Activated CD8-positive, alpha-beta memory T cell treated with anti-CD3 and anti-CD28 coated beads for 48 hours (primary cell): ENCODE measurements at places on chromosomes 11 and 22.

DNA sequence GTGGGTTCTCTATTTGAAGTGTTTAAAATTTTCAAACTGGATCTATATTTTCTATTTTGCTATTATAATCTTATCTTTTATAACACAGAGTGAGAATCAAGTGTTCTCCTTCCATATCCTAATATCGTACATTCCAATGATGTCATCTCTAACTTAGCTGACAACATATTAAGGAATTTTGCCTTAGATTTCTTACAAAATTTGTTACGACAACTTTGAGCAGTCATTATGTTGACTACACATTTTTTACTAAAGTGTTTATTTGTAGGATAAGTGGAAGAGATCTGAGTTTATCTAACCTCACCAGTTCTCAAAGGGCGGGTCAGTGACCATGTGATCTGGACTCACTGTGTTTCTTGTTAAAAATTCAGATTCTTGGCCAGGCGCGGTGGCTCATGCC, 12.7 kb downstream of the BTG4 start:
- DNase-seq: no peak

DNA sequence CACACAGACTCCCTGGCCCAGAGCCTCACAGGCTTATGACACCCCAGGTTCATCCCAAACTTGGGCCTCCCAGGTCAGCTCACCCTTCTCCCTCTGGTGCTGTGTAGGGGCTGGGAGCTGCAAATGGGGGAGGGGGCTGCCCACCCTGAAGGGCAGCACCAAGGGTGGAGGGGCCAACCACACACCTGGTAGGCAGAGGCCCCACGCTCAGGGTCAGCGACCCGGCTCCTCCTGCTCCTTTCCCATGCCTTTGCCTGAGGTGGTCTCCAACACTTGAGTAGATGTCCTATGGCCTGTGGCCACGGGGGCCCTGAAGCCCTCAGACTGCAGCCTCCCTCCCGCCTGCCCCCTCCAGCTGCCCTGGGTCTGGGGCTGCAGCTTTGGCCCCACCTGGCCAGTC, 3.4 kb downstream of the DGCR6 start:
- DNase-seq: no peak

DNA sequence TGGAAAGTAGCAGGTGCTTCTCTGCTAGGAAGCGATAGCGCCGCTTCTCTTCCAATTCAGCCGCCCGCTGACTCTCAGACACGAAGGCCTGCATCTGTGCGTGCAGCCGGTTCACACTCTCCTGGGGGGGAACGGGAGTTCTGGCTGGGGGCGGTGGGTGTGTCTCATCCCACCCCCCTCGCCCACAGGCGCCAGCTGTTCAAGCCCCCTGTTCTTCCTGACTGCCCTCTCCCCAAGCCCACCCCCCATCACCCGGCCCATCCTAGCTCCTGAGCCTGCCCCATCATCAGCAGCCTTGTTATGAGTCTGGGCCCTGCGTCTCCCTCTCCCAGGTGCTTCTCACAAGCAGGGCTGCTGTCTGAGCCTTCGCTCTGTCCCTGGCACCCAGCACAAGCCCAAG, 13.1 kb upstream of the SLC16A8 start:
- DNase-seq: no peak

DNA sequence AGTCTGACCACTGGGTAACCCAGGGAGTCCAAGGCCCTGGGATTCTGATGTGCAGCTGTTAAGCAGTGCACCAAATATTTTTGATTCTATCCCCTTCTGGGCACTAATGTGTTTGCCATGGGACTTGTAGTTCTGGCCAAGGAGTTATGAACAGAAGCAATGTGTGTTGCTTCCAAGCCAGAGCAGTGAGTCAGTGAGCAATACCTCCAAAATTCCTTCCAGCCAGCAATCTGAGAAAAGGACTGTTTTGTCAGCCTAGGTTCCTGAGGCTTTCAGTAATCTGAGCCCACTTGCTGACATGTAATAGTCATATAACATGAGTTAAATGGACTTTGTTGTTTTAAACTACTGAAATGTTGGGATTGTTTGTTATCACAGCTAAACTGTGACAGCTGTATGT, 311.4 kb downstream of the NELL1 start:
- DNase-seq: no peak
